Lower leg skin (tissue), 4 donors: ENCODE measurements at places on chromosomes 3 and 15.
A peak's percentile ranks its signal among the peaks of the same experiment; 100 is the strongest.

DNA sequence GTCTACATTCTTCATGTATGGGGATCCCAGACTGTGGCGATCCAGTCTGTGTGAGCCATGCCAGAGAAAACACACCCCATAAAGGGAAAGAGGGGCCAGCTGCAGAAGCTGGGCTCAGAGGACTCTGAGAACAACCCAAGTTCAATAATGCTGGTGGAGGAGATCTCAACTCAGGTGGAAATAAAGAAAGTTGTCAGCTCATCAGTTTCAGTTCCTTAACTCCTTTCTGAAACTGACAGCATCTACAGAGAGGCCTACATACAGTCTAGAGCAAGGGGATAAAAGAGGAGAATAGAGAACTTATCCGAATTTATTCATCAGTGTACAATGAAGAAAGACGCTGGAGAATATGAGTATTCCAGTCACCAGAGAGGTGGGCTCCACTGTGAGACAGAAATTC lies 77.0 kb downstream of the NTRK3 start:
- DNase-seq, result no peak

DNA sequence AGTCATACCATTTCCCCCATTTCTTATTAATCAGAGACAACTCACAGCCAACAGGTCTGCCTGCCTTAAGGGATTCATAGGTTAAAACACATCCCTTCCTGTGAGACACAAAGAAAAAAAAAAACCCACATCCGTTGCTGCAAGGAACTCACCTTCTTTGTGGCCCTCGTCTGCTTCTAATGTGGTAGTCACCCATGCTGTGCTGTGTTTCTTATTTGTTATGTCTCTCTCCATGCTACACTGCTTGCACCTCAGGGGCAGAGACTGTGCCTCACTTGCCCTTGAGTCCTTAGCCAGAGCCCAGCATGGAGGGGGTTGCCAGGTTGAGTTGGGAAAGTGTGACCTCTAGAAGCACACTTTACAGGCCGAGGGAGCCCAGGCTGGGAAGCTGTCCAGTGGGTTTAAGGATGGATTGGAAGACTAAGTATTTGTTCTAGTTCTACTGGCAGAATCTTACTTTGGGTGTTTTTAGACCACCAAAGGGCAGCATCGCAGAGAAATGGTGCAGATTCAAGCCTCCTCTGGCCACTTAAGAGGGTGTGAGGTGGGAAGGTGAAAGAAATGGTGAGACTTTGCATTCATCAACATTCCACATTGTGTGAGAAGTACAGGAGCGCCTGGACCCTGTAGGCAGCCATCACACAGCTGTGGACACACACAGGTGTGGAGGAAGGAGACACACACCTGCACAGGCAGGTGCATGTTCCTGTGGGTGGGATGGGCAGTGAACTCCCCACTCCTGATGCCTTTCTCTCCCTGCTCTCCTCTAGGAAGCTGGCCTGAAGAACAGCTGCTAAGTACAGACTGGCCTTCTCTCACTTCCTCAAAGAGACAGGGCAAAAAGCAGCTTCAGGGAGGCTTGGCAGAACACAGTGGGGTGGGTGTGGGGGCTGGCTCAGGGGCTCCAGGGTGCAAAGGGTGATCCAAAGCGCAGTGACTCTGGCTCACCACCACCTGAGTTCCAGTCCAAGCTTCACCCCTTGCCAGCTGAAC lies 48.8 kb downstream of the GLB1 start:
- DNase-seq, result no peak

DNA sequence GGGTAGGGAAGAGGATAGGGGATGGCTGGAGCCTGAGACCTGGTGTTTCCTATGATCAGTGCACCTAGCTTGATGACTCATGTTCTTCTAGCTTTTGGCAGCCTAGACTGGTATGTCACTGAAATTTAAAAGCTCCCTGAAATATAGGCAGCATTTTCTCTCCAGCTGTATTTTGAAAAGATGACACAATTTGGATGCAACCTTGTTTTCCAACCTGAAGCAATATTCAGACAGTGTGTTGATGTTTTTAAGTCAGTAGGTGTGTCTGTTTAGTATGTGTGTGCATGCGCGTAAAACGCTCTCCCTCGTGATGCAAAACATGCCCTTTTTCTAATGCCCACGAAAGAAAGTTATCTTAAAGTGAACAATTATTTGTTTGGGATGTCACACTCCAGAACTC lies 58.5 kb downstream of the RPL22L1 start:
- no peak for DNase-seq

- DNase-seq, result peak; percentile 91
These were observed 161.9 kb downstream of the ATG7 start for GRCh38 chr3:11434017-11434526.

DNA sequence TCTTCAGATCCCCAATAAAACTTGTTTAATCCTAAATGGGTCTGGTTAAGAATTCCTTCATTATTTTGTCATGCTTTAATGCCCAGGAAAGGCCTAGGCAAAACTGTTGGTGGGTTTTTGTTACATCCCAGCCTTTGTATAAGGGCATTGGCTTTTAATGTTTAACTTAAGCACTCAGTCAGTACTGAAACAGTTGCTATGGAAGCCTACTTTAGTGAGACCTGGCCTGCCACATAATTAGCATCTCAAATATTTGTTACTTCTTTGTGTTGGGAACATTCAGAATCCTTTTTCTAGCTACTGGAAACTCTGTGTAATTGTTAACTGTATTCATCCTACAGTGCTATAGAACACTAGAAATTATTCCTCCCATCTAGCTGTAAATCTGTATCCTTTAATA lies 369.6 kb upstream of the ATP10A start:
- DNase-seq, result no peak

DNA sequence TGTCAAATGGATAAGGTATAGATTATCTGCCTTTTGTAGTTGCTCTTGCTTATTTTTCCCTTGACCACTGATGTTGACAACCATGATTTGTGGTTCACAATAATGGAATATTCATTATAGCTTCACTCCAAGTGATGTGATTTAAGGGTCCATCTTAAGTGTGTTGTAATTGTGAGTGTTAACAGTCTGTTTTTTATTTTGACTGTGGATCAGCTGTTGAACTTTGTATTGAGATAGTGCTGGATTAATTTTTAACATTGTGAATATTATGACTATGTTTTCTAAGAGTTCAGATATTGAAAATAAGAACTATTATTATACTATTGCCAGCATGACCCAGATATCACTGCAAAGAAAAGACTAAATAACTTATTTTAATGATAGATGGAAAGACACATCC lies 8.6 kb upstream of the GASK1A start:
- DNase-seq, result no peak

DNA sequence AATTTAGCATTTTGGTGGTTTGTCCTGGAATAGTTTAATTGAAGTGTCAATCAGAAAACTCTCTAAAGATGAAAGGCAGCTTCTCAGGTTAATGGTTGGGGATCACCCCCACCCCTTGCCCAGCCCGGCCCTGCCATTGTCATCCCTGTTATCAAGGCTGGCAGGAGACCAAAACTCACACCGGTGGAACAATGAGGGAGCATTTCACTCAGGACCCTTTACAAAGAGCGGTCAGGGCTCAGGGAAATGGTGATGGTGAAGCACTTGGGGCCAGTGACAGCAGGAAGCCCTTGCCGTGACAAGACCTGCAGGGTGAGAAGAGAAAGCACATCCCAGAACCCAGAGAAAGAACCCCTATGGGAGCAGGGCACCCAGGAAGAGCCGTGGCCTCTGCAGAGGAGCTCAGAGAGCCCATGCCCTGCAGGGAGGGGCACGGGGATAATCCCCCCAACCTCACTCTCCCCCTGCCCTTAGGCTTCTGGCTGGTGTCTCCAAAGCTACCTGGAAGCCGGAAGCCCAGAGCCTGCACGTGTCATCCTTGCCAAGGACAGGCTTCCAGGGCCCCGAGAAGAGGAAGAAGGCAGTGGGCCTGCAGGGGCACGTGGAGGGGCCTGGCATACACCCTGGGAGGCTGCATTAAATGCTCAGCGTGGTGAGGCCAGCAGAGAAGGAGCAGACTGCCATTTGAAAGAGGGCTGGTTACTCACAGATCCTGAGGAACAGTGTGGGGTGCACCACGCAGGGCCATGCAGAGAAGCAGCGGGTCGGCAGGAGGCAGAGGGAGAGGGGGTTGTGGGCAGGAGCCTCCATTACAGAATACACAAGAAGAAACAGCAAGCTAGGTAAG lies 80.6 kb upstream of the PRR20G start:
- DNase-seq, result peak; percentile 74

DNA sequence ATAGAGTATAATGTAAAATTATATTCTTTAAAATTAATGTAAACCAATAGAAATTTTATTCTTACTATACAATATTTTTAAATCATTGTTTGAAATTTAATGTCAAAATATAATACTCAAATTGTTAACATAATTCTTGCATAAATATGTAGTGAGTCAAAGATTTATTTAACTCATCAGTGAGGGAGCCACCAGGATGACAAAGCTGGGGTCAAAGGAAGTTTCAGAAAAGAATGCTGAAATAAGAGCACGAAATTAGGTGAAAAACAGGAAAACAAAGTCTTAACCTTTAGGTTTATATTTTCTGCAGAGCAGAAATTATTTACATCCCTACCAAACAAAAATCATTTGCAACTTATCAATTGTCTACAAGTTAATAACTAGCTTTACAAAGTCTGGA lies 74.1 kb downstream of the DIPK2A start:
- no peak for DNase-seq

DNA sequence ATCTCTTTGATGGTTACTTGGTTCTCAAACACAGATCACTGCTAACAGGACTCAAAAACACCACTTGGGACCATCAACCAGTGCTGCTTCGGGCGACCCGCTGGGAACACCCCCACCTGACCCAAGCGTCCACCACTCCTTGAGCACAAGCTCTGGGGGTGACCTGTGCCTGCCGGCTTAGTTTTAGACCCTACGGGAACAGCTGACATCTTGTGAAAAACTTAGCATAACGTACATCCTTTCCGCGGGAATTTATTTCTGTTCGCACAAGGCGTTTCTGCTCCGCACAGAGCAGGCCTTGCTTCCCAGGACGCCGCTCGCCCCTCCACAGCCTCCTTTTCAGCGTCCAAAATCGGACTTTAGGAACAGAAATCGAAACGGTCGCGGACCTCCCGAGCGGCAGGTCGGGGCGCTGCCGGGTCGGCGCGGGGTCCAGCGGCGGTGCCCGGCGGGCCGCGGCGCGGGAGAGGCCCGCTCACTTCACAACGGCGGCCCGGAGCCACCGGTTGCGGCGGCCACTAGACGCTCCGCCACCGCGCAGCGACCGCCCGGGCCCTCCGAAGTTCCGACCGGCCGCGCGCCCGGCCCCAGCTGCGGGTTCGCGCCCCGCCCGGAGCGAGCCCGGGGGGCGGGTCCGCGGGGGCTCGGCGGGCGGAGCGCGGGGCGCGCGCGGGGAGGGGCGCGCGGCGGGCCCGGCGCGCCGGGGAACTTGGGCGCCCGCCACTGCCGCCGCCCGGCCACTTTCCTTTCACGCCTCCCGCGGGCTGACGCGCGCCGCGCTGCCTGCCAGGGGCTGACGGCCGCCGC lies 959 bp downstream of the SFMBT1 start:
- DNase-seq, result no peak

GRCh38 chr15:66996094-66996493 lies 69.3 kb upstream of the SMAD3 start:
- no peak for DNase-seq

DNA sequence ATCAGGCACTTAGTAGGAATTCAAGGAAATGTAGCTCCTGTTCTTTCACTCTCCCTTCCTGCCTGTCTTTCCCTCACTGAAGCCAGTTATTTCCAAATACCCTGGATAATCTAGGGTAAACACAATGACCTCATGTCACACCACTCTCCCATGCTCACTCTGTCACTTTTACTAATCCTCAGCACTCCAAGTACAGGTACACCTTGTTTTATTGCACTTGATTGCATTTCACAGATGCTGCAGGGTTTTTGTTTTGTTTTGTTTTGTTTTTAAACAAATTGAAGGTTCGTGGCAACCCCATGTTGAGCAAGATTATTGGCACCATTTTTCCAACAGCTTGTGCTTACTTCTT lies 40.8 kb downstream of the PPM1L start:
- no peak for DNase-seq

- peak; percentile 90 for DNase-seq
These were observed 73.9 kb downstream of the CPN2 start for GRCh38 chr3:194277104-194277785.

- peak; percentile 49 for DNase-seq
These were observed 5.1 kb upstream of the ZSCAN2 start for GRCh38 chr15:84595660-84596059.

DNA sequence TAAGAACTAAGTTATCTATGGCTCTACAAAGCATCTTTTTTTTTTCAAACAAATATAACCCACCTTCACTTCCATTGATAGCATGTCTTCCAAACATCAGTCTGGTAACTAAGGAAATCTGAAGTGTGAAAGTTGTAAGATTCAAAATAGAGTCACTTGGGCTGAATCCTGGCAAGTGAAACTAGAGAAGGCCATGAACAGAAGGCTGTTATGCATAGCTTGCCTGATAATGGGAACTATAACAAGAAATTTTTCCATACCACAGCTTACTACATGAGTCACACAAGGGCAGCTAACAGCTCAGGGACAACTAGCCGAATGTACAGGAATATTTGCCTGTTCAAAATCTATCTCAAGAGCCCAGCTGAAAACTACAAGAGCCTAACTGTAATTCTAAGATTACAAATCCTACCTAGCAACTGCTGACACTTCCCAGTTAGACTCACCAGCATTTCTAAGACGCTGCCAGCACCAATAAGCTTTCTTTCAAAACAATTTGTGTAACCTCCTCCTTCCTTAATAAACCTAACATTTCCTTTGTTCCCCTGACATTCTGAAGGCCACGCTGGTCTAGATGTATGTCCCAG lies 1066.5 kb downstream of the PLOD2 start:
- DNase-seq, result no peak

GRCh38 chr15:35019404-35020327 lies 31.6 kb upstream of the ZNF770 start:
- no peak for DNase-seq

DNA sequence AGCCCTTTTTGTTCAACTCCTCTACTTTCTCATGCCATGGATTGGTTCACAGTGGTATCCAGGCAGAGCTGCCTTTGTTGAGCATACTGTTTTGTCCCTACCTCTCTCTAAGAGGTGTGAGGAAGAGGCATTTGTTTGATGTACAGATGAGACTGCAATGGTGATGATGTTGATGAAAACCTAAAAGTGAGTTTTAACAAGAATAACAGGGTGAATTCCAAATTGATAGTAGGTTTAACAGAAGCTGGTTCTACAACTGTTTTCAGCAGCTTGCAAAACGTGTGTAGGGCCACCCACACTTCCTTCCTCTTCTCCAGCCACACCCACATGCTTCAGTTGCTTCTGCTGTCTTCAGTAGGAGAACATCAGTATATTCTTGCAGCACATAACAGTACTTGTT lies 10.2 kb downstream of the SNRK start:
- DNase-seq, result no peak
